AML-193 (cell line): ENCODE measurements at places on chromosomes 2 and 18.

DNA sequence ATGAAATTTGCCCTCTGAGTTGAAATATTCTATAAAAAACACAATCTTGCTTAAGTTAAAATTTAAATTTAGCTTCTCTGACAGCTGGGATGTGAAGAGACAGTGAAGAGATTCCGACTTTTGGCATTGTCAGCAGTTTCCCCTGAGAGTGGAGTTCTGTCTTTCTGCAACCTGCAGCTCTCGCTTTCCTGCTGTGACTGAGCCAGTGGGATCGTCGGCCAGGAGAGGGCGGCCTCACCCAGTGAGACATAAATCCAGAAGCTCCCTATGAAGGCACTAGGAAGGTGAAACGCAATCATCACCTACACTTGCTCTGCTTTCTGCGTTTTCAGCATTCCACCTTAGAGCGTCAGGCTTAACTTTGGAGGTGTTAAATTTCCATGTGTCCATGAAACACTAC is 75.4 kb upstream of the HNMT start:
- no peak for DNase-seq

DNA sequence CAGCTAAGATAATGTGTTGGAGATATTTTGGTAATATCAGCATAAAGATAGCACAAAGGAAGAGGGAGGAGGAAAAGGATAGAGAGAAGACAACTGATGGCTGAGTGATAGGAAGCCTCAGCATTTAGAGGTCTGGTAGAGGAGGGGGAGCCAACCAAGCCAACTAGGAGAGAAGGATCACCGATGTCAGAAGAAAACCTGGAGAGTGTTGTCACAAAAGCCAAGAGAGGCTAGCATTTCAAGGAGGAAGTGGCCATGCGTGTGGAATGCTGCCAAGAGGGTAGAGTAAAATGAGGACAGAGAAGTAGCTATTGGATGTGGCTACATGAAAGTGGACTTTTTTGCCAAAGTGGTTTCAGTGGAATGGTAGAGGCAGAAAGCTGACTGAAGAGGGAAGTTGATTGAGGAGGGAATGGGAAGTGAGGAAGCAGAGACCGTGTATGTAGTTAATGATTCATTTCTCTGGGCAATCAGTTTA is 34.3 kb downstream of the LCLAT1 start:
- DNase-seq = peak; percentile 71

- no peak for DNase-seq
These were observed 14.3 kb downstream of the KCNG2 start for GRCh38 chr18:79812052-79812451.

DNA sequence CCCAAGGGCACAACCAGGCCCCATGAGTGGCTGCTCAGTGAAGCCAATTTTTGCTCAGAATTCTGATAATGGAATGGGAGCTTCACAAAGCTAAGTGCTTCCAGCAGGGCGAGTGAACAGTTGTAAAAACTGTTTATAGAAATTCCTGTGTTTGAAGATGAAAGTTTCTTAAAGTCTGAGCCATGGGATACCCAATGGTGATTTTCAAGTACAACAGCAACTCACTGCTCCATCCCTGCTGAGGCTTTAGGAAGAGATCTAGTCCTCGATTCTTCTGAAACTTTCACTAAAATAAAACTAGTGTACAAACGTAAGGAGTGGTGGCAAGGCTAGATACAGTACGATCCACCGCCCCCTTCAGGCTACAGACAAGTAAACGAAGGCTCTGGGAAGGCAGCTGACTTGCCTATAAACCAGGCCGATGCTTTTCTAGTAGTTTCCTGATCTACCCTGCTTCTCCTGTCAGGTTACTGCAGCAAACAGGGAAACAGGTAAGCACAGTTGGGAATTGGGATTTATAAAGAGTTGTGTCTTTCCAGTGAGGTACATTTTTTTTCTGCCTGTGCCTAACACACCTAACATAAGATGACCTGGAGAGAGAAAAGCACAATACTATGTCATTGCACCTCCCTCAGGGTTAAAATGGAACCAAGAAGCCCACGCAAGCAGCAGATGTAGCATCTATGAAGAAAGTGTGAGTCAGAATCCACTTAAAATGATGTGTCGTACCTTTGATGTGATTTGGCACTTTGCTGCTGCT is 108.7 kb downstream of the UXS1 start:
- DNase-seq = no peak

- no peak for DNase-seq
These were observed 649.4 kb downstream of the TDRD15 start for GRCh38 chr2:21773168-21773567.

GRCh38 chr18:47777626-47778025 is 152.8 kb downstream of the SMAD2 start:
- DNase-seq = no peak

DNA sequence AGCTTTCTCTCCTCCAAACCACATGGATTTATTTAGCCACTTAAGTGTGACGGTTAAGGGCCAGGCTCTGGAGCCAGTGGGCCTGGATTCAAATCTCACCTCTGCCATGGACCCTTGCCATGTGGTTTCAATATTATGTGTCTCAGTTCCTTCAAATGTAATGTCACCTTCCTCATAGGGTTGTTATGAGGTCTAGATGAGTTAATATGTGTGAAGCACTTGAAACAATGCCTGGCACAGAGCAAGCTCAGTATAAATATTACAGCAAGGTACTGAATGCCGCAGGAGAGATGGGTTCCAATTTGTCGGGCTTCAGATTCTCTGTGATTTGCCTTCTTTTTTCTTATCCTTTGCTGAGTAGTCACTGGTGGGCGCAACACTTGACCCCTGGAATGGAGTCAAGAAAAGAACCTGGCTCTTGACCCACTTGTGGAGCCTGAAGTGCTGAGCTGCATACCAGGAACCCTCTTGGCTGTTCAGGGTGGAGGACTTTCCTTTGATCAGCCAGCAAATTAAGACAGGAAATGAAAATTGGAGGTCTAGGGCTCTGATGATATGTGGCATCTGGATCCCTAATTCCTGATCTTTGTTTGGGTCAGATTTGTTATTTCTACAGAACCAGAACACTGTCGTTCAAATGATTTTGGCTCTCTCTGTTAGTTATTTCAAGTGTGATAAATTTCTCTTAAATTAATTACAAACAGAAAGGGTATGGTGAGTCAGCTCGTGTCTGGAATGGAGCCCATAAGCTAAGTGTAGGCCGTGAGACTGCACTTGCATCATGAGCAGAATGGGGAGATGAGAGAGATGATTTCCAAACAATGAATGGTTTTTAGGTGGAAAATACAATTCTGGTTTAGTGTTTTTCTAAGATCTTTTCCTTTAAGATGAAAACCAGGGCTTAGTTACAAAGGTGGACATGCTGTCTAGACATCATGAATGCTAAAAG is 293.0 kb downstream of the KCNS3 start:
- no peak for DNase-seq

DNA sequence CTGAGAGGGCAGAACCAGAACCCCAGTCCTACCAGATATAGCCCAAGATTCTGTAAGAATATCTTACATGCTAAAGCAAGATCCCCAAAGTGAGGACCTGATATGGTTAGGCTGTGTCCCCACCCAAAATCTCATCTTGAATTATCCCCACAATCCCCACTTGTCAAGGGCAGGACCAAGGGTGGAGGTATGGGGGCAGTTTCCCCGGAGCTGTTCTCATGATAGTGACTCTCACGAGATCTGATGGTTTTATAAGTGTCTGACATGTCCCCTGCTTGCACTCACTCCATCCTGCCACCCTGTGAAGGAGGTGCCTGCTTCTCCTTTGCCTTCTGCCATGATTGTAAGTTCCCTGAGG is 19.9 kb downstream of the TTC32 start:
- DNase-seq = no peak

DNA sequence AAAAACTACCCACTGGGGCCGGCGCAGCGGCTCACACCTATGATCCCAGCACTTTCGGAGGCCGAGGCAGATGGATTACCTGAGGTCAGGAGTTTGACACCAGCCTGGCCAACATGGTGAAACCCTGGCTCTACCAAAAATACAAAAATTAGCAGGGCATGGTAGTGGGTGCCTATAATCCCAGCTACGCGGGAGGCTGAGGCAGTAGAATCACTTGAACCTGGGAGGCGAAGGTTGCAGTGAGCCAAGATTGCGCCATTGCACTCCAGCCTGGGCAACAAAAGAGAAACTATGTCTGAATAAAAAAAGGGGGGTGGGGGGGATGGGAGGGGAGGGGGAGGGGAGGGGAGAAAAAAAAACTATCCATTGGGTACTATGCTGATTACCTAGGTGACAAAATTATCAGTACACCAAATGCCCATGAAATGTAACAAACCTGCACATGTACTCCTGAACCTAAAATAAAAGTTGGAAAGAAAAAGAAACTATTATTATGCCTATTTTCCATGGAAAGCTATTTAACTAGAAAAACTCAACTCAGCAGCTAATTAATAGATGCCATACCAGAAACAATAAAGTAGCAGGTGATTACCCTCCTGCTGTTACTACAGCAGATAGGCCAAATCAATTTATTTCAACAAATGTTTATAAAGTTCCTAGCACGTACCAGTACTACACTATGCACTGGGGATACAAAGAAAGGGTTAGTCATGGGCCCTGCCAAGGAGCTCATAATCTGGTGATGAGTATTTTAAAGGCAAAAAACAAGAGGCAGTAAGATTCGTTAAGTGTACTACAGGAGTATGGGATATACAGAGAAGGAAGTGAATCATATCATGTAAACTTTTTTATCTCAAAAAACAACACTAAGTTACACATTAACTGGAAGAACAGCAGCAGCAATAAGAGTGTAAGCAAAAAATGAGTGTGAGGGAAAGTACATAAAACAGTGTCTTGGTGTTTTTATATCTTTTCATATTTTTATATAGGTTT is 112.8 kb upstream of the SLC39A10 start:
- no peak for DNase-seq

- peak; percentile 69 for DNase-seq
These were observed 106.0 kb downstream of the UBR3 start for GRCh38 chr2:169933124-169933711.

DNA sequence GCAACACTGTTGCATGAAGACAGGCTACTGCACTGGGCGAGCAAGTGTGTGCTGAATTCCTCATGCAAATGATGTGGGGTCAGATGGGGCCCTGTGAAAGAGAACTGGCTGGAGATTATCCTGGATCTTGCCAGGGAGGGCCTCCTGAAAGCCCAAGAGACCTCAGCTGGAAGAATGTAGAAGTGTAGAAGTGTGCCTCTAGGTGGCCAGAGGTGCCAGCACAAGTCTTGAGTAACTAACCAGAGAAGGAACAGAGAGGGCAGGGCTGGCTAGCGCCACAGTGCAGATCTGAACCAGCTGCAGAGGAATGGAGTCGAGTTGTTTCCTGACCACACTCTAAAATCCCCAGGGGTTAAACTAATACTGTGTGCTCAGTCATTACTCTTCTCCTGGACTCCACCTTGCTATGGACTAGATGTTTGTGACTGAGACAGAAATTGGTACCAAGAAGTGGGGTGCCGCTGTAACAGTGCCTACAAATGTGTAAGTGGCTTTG is 399.3 kb downstream of the LRATD1 start:
- no peak for DNase-seq

- DNase-seq = no peak
These were observed 358 bp downstream of the USP37 start for GRCh38 chr2:218567797-218568189.

DNA sequence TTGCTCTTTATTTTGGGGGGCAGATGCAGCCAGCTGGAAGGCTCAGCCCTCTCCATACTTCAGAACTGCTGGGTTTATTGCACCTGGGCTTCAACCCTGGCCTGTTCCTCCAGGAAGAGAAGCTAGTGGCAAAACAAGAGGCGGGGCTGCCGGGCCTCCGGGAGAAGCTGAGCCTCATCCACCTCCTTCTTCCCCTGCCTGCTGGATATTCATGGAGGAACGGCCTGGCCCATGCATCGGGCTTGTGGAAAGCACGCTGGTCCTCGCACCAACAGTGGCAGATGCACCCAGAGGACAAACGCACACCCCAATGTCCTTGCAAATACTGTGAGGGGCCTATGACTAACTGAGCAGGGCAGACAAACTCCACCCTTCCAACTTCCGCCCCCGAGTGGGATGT is 30.6 kb downstream of the FAM178B start:
- no peak for DNase-seq

GRCh38 chr2:186718122-186718521 is 24.3 kb downstream of the FAM171B start:
- no peak for DNase-seq

DNA sequence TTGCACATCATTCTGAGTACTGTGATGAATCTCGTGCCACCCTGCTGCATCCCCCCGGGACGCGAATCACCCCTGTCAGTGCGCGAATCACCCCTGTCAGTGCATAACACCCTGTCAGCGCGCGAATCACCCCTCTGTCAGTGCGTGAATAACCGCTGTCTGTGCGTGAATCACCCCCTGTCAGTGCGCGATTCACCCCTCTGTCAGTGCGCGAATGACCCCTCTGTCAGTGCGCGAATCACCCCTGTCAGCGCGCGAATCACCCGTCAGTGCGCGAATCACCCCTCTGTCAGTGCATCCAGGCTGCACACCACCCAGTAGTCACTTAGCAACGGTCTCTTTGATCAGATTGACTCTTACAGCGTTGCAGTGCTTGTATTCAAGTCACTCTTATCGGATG is 134.4 kb upstream of the TPO start:
- DNase-seq = no peak

GRCh38 chr2:9441556-9441955 is 18.1 kb downstream of the CPSF3 start:
- DNase-seq = no peak

GRCh38 chr2:42882756-42883155 is 90.4 kb upstream of the HAAO start:
- DNase-seq = no peak

- no peak for DNase-seq
These were observed 1042.3 kb upstream of the NRXN1 start for GRCh38 chr2:52074130-52074719.

- DNase-seq = no peak
These were observed 246.9 kb upstream of the SLC39A10 start for GRCh38 chr2:195410074-195410671.

GRCh38 chr2:209636076-209636475 is 135.6 kb upstream of the UNC80 start:
- DNase-seq = no peak

- no peak for DNase-seq
These were observed 112.8 kb downstream of the FHOD3 start for GRCh38 chr18:36410346-36410745.

DNA sequence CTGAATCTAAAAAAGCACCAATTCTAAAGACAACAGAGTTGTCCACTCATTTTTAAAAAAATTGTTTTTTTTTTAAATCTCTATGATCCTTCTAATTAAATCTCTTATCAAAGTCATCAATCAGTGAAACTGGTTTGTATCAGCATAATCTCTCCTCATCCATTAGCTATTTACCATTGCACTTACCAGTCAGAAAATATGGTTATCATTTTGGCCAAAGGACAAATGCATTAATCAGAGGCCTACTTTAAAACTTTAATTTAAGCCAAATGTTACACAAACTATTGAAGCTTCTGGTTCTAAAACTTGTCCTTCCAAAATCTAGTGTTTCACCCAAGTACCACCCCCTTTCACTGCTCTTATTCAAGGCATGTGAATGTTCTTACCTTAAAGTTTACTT is 3.8 kb downstream of the C18orf32 start:
- no peak for DNase-seq

GRCh38 chr18:48925491-48925780 is 25.3 kb downstream of the SMAD7 start:
- DNase-seq = no peak

- DNase-seq = no peak
These were observed 26.3 kb upstream of the GREB1 start for GRCh38 chr2:11507517-11507916.
